ENCODE measurements at places on chromosomes 5 and 9.
A peak's percentile ranks its signal among the peaks of the same experiment; 100 is the strongest.

- no peak for DNase-seq
Observed at GRCh38 chr9:37082214-37082765, 38.1 kb upstream of the ZCCHC7 start.

DNA sequence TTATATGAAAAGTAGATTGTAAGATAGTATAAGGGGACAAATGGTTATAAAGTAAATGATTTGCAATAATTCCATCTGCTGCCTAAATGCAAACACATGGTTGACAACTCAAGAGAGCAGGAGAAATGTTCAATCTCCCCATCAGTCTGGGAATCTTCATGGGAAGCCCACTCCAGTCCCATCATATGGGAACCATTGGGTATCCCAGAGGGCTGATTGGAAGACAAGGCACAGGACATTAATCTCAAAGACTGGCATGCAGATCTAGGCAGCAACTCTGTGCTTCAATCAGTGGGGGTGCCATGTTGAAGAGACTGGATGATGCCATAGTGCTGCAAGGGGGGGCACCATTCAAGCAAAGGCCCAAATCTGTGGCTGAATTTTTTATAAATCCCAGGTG, 193.1 kb upstream of the PDE4D start:
- DNase-seq: no peak

DNA sequence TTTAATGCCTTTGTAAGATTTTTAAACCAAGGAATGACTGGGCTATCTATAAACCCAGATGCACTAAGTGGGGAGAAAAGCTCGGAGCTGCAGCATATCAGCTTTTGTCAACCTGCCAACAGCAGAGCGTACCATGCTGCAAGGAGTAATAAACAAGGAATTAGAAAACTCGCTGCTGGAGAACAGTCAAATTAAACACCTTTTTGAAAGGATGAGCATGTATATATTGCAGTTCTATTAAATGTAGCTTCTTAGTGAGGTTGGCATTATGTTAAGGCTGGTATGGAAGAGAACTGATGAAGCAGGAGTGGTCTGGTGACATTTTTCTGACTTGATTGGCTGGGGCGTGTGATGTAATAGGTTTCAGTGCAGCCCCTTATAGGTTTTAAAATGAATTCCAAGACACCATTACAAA, 74.7 kb downstream of the PIK3R1 start:
- no peak for DNase-seq

- DNase-seq: no peak
Observed at GRCh38 chr9:108838017-108838416, 17.8 kb downstream of the ACTL7B start.

DNA sequence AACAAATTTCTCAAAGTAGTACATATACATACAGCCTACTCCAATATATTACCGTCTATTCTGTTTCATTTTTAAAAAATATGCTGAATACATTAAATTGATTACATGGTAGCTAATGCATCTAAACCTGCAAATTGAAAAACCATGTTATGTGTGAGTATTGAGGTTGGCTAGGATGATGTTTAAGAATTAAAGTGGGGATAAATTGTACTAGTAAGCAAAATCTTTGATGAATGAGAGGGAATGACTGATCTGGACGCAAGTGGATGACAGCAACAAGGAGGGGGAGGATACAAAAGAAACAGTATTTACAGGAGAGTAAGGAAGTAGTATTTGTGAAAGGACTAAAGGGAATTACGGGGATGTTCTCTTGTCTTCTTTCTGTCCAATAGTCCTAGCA, 37.4 kb downstream of the RAD50 start:
- no peak for DNase-seq

GRCh38 chr9:99592834-99593574, 228.7 kb upstream of the NR4A3 start:
- DNase-seq: no peak

DNA sequence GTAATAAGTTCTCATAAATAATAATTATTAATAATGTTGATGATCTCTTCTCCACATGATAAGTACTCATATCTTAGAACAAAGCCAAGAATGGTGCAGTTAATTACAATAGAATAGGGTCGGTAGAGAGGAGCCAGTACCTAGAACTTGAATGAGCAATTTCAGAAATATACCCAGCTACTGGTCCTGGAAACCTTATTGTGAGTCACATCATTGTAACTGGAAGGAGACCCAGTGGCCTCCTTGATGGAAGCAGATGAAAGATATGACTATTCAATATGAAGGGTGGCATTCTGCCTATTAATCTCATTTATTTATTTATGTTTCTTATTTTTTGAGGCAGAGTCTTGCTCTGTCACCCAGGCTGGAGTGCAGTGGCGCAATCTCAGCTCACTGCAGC, 37.7 kb upstream of the SHOC1 start:
- DNase-seq: no peak

DNA sequence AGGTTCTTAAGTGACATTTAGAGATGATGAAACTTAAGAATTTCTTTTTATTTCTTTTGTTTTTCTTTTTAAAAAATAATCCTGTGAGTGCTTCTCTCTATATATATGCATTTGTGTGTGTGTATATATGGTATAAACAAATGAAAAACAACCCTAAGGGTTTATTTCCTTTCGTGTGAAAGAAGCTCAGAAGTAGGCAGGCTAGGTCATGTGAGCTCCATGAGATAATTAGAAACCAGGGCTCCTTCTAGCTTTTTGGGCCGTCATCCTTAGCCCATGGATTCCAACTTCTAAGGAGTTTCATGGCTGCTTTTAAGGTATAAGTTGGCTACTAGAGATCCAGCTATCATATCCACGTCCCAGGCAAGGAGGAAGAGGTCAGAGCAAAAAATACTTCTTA, 11.2 kb downstream of the C9orf43 start:
- DNase-seq: no peak

- no peak for DNase-seq
Observed at GRCh38 chr9:13487498-13487897, 208.0 kb upstream of the MPDZ start.

GRCh38 chr9:8030095-8030494, 230.5 kb upstream of the DMAC1 start:
- no peak for DNase-seq

DNA sequence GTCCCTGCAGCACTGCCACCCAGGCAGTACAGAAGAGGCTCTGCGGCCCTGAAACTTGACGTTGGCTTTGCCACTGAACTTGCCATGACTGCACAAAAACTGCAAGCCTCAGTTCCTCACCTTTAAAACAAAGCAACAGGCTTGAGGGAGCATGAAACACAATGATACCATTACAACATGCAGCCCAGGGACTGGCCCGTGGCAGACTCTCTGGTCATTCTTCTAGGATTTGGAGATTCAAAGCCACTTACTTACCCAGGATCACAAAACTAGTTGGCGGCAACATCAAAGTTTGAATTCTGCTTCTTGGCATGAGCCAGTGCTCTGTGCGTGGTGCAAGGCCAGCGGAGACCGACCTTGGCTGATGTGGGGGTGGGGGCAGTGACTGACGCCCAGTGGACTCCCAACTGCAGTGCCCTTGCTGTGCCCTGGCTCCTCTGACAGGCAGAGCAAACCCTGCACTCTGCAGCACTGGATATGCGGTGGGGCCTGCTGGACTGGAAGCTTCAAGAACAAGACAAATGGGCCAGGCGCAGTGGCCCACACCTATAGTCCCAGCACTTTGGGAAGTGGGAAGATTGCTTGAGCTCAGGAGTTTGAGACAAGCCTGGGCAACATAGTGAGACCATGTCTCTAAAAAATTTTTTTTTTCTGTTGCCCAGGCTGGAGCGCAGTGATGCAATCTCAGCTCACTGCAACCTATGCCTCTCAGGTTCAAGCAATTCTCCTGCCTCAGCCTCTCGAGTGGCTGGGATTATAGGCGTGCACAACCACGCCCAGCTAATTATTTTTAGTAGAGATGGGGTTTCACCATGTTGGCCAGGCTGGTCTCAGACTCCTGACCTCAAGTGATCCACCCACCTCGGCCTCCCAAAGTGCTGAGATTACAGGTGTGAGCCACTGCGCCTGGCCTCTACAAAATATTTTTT, 18.9 kb downstream of the SQSTM1 start:
- DNase-seq: no peak

GRCh38 chr5:61081741-61082140, 80.5 kb downstream of the SMIM15 start:
- no peak for DNase-seq

DNA sequence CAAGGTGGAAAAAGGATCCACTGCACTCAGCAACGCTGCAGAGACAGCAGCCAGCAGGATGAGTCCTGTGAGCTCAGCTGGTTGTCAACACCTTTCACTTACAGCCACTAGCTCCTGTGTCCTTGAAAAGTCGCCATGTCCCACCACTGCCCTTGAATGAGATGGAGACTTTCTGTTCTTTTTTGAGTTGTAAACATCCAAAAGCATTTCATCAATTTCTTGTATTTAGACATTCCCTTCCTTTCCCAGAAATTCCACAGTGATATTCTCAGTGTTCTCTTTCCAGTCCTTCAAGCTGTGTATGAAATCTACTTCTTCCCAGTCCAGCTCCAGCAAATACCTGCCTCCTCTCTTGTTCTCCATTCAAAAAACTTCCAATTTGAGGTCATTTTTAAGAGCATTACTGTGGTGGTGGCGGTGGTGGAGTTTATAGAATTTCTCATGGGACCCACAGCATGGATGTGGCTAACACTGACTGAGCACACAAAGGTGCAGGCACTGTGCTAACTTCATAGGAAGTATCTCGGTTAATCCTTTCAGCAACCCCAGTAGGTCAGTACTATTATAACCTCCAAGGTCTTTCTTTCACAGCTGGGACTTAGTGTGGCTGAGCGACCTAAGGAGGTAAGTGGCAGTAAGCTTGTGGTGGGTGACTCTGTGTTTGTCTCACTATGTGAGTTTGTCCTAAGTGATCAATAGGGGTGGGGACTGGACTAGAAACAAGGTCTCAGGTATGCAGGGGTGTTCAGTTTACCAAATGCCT, 15.0 kb upstream of the GPX3 start:
- DNase-seq: no peak

DNA sequence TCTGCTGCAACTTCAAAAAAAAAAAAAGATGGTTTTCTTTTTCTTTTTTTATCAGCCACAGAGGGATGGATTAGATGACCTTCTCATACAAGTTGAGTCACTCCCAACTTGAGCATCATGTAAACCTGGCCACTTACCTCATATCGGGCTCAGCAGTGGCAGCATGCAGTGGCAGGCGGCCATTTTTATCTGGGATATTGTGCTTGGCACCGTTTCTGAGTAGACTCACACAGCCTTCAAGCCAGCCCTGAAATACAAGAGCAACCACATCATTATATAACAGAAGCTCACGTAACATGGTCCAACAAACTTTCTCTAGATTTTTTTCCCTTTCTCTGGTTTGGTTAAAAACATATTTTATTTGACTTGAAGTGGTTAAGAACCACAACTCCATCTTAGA, 62.6 kb downstream of the ANKRD55 start:
- no peak for DNase-seq

DNA sequence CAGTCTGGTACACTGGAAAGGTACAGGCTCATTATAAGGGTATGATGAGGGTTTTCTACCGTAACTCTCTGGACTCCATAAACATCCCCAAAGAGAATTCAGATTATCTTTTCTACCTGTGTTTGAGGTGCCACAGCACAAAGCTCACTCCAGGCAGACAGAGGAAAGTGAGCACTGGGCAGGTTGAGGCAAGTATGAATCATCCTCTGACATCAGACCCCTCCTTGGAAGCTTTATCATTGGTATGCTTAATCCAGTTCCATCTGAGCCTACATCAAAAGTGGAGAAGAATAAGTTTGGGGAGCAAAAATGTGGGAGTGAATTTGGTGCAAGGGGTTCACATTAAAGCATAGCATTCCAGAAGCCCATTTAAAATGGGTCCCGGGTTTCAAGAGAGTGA, 21.7 kb downstream of the C9orf152 start:
- no peak for DNase-seq

- no peak for DNase-seq
Observed at GRCh38 chr5:17019324-17019723, 83.2 kb upstream of the MYO10 start.

DNA sequence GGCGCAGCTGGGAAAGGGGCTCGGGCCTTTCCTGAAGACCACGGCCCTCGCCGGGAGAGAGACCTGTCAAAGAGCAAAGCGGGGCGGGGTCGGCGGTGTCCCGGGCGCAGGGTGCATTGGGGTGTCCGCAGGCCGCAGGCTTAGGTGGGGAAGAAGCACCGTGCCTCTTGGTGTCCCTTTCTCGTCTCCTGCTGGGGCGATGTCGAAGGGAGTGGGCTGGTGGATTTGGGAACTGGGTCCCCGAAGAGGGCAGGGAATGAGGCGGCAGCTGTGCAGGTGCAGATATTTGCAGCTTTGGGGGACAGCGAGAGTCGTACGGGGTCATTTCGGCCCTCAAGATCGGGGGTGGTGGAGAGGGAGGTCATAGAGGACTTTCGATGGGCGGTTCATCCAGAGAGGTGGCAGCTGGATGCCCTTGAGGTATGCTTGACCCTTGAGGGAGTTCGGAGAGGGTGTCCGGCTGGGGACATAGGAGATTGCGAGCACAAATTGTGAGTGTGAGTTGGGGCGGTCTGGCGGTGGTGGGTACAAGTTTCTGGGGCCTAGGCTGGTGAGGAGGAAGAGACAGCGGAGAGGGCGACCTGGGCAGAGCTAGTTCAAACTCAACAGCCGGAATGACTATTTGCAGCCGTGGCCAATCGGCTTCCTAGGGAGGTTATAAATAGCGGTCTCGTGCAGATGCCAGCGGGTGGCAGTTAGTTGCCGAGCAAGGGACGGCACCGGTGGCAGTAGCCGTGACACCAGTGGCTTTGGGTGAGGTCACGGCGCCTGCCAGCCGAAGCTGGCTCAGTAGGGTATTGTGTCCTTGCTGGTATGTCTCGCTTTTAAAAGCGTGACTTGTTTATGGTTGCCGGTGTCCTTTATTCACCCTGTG, 601 bp downstream of the NNT start:
- peak; percentile 78 for DNase-seq

- no peak for DNase-seq
Observed at GRCh38 chr9:108802967-108803366, 52.8 kb downstream of the ACTL7B start.

DNA sequence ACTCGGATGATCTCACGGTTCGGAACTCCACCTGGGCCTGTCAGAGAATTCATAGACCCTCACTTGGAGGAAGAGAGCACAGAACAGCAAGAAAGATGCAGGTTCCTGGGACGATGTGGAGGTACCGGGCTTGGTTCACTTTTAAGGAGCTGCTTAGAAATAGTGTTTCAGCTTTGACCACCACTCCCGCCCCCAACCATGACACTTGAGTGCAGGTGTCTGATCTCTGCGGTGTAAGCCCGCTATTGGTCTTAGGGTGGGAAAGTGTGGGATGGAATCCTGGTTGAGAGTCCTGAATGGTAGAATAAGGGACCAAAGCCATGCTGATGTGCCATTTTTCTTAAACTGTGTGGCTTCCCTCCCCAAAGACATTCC, 97.2 kb upstream of the LMX1B start:
- DNase-seq: no peak
